T-helper 1 cell (primary cell): ENCODE measurements at places on chromosomes 4 and X.

DNA sequence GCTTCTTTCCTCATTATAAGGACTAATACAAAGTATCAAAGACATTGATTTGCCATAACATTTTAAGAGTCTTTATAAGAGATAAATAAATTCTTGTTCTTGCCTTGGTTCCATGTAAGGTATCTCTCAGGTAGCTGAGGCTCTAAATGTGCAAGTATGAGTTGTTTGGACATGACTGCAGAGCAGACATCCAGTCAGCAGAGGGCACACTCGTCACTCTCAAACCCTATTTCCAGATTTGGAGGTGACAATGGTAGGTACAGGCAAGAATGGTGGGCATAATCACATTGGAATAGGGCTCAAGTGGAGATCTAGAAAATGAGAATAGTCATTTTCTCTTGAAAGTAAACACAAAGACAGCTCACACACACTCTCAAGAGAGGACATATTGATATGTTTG lies 133.3 kb upstream of the ZIC3 start:
- DNase-seq: no peak

GRCh38 chr4:180150818-180151217 lies 2092.4 kb upstream of the TENM3 start:
- DNase-seq: no peak

DNA sequence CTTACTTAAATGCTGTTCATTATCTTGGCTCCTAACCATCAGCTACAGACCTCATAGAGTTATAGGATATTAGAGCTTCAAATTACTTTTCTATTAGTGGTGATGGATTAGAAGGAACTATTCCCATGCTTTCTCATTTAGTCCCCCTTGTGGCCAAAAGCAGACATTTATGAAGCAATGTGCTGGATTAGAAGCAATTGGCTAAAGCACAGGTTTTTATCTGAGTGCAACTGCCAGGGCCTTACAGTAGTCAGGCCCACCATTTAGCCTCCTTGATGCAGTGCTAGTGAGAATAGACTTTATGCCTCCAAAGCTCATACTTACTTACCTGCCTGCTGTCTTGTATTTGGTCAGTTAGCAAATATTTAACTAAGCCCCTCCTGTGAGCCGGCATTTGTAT lies 93.0 kb downstream of the TSPAN7 start:
- no peak for DNase-seq

- no peak for DNase-seq
Observed at GRCh38 chr4:6278801-6279197, 9.1 kb downstream of the WFS1 start.

- no peak for DNase-seq
Observed at GRCh38 chr4:11338956-11339782, 89.5 kb downstream of the HS3ST1 start.

GRCh38 chrX:109958266-109958665 lies 44.6 kb upstream of the TMEM164 start:
- peak; percentile 17 for DNase-seq

DNA sequence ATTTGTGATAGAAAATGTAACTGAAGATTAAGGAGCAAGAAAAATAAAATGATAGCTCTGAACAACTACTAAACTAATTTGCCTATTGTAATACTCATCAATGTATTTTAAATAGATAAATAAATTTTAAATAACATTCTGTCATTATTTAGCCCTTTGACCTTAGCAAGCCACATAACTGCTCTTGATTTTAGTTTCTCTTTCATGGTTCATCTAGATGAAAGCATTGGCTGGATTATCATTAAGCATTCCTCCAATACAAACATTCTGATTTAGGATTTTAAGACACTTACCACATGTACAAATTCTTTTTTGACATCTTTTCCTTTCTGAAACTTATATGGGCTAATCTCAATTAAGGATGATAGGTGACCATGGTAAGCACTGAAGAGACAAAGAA lies 8.5 kb downstream of the ETNPPL start:
- DNase-seq: no peak

- DNase-seq: no peak
Observed at GRCh38 chr4:142380052-142380602, 466.0 kb downstream of the INPP4B start.

DNA sequence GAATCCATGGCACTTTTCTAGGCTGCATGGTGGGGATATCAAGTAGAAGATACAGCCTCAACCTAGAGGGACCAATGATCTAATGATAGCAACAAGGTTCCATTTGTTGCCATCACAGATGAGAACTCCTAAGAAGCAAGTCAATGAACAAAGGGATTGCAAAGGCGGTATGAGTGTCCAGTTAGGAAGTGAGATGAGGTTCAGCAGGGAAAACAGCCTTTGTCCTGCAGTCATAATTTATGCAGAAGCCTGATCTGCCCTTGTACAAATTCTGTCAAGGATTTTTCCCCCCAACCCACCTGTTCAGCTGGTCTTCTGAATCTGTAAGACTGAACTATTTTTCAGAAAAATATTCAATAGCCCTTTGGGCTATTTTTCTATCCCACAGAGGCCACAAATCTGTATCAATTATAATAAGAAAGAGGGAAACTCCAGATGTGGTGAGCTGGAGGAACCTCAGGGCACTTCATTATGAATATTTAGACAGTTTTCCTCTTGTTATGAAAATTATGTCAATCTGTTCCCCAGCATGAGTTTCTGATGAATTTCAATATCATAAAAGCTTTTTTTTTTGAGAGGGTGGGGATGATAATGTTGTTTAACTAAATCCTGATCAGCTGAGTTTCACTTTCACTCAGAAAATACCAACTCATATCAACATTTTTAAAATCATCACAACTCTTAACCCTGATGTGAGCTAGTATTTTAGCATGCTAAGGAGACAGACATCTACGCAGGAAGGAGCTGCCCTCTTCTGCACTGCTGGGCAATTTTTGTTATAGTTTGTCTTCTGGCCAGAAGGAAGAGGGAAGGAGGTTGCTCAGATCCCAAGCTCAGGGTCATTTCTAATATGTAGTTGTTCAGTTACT lies 127.2 kb upstream of the MAP3K15 start:
- DNase-seq: no peak

DNA sequence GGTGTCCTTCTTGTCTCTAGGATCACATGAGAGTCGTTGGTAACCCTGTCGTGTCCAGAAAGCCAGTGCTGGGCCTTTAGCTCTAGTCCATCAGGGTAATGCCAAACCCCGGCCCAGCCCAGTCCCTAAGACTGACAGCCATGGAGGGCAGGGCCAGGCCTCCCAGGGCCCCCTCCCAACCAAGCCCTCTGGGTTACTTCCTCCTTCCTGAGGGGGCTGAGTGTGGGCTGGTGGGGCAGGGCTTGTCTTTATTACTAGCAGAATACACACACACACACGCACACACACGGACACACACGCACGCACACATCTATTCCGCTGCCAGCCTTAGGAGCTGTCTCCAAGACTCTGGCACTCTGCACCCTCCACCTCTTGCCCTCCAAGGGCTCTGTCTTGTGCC lies 35.6 kb upstream of the CDKN2AIP start:
- DNase-seq: no peak

DNA sequence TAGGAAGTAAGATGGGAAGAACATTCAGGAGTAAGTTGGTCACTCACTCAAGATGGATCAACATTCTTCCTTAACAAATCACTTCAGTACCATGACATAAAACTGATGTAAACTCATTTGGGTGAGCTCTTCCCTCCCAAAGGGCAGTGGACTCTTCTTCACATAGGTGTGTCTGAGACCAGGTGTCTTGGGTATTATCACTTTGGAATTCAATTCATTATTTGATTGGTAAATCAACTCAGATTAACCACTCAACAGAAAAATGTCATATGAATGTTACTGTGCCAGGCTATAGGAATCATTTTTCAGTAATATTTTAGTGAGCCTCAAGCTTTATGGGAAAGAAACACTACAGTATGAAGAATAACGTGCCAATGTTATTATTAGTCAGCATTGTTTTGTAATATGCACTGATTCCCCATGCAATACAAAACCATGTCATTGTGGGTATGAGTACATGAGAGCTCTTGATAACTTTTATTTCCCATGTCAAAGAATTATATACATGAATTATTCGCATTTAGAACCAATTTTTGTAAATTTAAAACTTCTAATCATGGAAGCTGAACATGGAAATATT lies 58.6 kb upstream of the ETNPPL start:
- DNase-seq: no peak

GRCh38 chrX:70134116-70134477 lies 850 bp downstream of the IGBP1 start:
- DNase-seq: no peak

DNA sequence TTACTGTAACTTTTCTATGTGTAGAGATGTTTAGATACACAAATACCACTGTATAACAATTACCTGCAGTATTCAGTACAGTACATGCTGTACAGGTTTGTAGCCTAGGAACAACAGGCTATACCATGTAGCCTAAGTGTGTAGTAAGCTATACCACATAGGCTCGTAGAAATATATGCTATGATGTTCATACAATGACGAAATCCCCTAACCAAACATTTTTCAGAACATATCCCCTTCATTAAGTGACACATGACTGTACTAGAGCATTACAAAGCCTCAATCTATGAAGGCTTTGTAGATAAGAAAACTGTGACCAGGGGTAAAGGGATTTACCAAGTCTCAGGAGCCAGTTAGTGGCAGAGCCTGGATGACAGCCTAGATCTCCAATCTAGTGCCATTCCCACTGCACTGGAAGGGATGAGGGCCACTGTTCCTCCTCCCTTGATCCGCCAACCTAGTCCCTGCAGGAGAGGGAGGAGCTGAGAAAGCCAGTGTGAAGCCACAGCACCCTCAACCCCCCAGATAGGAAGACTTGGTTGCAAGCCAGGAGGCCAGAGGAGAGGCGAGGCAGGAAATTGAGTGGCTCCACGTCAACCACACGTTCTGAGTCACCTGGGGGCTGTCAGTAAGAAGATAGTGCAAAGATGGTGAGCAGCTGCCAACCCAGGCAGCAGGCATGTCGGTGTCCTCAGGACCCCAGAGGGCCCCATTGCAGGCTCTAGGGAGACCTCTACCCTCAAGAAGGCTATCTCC lies 227.7 kb downstream of the BCOR start:
- peak; percentile 93 for DNase-seq

GRCh38 chrX:125436855-125437254 lies 117.2 kb downstream of the TEX13C start:
- DNase-seq: no peak

GRCh38 chr4:24130637-24131036 lies 240.8 kb upstream of the PPARGC1A start:
- DNase-seq: no peak

GRCh38 chrX:15014281-15014680 lies 141.1 kb downstream of the MOSPD2 start:
- no peak for DNase-seq

GRCh38 chr4:136651278-136651667 lies 881.0 kb downstream of the PCDH18 start:
- no peak for DNase-seq
